SJCRH30 (cell line): ENCODE measurements at places on chromosomes 6 and 20.

DNA sequence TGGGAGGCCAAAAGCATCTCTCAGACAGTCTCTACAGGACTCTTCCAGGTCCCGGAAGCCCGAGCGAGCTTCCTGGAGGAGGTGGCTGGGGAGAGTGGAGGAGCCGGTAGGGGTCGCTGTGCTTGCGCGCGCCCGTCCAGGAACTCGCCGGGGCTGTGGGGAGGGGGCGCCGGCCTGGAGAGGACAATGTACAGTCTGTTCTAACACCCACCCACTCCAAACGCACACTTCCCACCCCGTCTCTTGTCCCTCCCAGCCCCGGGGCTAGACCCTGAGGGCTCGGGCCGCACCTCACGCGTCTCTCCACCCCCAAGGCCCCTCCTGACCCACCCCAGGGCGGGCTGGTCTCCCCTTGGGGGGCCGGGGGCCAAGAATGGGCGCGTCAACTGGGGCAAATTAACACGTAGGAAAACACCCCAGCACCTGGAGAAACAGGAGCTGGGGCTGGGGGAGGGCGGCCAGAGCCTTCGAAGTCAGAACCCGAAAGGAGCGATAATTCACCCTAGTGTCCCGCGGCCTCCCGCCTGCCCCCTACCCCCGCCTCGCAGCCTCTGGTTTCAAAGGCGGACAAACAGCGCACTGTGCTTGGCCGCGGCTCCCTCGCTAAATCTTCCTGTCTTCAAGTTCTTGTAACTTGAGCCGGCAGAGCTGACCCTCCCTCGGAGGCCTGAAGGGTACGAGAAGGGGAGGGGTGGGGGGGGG lies 103.2 kb upstream of the FOXP4 start:
- peak; percentile 71 for DNase-seq

- no peak for DNase-seq
These were observed 160.2 kb upstream of the MARCKS start for GRCh38 chr6:113696960-113697359.

- no peak for DNase-seq
These were observed 133.0 kb downstream of the LCA5 start for GRCh38 chr6:79404261-79404660.

DNA sequence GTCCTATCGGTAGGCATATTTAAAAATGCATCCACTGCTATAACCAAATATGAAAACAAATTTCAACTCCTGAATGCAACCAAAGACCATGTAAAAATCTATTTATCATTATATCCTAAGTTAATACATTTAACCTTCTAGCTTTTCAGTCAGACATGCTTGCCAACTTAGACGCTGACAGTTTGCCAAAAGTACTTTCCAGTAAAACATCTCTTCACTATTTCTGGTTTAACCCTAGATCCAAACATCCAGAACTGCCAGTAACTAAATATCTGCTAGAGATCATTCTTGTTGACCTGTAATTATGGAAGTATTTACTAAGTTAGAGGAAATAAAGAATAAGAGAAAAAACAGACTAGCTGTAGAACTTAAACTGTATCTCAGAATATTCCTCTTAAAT lies 210.2 kb upstream of the THEMIS start:
- no peak for DNase-seq

- DNase-seq, result no peak
These were observed 68.4 kb downstream of the SHPRH start for GRCh38 chr6:145895802-145896201.

DNA sequence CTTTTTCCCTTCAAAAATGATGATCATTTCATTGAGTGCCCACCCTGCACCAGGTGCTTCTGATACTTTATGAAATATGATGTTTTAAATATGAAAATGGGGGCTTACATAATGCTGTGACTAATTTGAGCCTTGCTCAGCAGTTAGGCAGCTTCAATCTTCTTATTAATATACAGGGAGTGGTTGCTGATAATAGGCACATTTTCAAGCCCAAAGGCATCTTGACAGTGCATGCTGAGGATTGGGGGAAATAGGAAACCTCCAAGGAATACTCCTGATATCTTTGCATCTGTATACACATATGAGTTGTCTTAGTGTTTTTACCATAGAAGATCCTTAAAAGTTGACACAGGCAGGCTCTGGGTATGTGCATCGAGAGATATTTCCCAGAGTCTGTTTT lies 262.3 kb upstream of the SASH1 start:
- no peak for DNase-seq

DNA sequence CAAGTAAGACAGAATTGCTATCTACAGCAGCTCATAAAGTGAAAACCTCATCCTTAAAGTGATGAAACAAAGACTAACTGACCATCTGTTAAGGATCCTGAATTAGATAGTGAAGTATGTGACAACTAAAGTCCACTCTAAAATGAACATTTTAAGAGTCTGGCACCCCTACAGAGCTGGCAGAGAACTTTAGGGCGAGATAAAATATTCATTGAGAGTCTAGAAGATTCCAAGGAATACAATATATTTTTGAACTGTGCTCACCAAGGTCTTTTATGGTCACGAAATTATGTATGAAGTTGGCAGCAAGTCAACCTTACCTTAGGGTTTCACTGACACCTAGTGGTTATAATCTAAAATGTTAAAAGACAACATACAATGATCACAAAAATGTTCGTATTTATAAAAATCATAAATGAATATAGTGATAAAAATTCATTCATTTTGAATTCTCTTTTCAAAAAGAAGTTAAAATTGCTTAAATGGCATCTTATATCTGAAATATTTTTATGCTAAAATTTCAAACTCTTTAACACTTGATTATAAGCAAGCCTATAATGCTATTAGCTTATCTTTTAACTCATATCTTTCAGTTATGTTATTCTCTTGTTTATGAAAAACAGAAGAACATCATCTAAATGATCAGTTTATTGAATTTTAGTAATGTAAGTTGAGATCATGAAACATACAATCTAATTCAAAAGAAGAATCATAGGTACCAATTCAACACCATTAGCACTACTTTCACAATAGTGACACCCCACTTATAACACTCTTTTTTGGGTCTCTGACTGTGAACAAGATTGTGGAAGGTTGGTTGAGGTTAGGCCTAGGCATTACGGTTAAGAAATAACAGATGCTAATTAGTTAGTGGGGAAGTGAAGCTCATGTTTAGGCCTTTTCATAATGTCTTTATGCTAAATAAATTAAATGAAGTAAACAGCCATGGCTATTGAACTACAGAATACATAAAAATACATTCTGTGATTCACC lies 27.5 kb downstream of the RSPH3 start:
- peak; percentile 71 for DNase-seq

- DNase-seq, result no peak
These were observed 1.7 kb upstream of the KIF25 start for GRCh38 chr6:167995731-167996151.

- no peak for DNase-seq
These were observed 151.6 kb upstream of the KCNG1 start for GRCh38 chr20:51174536-51174935.

- no peak for DNase-seq
These were observed 82.2 kb downstream of the CHMP4B start for GRCh38 chr20:33893314-33893713.

GRCh38 chr20:57417830-57418780 lies 26.9 kb downstream of the RBM38 start:
- no peak for DNase-seq

DNA sequence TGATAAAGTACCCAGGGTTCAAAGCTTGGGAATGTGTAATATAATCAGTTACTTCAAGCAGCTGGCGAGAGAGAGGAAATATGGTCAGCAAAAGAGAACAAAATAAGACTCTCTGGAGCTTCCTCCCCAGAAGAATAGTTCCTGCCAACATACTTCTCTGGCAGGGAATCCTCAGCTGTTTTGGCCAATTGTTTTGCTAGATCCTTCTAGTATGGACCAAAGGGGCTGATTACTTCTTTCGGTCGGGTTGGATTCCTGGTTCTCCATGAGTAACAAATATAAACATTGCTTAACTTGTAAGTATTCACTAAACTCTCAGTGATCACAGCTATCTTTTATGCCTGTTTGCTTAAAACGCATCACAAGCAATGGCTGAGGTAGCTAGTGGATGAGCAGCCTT lies 31.4 kb upstream of the FBXO9 start:
- DNase-seq, result no peak

GRCh38 chr6:129177801-129178200 lies 294.9 kb downstream of the LAMA2 start:
- no peak for DNase-seq

- DNase-seq, result no peak
These were observed 33.9 kb downstream of the SCAF8 start for GRCh38 chr6:154767003-154767723.

GRCh38 chr20:52529826-52530225 lies 338.2 kb upstream of the ZFP64 start:
- DNase-seq, result no peak

- no peak for DNase-seq
These were observed 2.1 kb downstream of the PTK6 start for GRCh38 chr20:63534831-63535651.

DNA sequence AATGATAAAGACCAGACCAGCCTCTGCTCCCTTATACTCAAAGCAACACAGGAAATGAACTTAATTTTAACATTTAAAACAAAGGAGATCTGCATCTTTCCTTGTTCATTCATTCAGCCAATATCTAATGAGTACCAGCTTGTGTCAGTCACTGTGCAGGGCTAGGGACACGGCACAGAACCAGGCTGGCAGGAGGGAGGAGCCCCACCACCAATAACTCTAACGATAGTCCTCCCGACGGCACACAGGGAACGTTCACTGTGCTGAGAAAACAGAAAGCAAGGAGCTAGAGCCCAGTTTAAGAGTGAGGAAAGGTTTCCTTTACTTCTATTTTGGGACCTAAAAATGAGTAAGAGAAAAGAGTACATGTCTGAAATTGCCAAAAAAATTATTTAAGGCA lies 9.9 kb downstream of the ETV7 start:
- no peak for DNase-seq

GRCh38 chr20:15594158-15594695 lies 979.0 kb downstream of the KIF16B start:
- no peak for DNase-seq

DNA sequence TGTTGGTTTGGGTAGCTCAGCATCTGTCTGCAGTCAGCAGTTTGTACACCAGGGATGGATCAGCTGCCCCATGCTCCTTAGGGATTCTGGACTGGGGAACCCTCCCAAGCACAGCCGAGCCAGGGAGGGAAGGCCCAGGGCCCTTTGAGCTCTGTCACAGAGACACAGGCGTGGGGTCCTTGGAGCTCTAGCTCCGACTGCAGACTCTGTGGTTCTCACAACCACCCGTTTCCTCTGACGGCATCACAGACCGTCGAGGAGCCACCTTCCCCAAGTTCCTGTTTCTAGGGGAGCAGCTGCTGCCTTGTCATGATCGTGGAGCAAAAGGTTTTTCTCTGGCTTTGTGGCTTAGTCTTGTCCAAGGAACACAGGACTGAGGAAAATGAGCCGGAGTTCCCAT lies at the start of gene SLA2:
Gene SLA2 (minus strand): TSS at position 199 of the 400 bp plus-strand sequence. CDS start 4,861 bp downstream, outside the sequence.
- peak; percentile 40 for DNase-seq

DNA sequence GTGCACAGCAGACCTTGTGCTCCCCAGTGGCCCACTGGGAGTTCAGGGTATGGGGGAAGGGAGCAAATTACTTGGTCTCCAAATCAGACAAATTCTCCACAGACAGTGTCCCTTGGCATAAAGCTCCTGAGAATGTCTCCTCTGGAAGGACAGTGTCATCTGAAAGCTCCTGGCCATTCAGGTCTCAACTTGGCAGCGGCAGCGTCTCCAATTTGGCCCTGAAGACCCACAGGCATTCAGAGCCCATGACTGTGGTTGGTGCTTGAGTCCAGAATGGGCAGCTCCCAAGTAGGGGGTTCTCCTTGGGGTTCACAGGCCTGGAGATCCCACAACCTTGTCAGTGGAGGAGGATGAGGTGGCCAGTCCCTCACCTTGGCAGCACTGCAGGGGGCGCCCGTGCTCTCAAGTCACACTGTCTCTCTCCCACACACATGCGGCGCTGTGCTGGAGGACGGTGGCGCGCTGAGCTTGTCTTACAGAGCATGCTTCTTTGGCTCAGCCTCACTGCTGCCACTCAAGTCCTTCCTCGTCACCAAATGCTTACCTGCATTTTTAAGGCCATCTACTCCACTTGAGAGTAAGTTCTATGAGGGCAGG lies 20.7 kb downstream of the DYNLRB1 start:
- DNase-seq, result peak; percentile 43

- no peak for DNase-seq
These were observed 206.0 kb downstream of the CD109 start for GRCh38 chr6:73901986-73902385.

DNA sequence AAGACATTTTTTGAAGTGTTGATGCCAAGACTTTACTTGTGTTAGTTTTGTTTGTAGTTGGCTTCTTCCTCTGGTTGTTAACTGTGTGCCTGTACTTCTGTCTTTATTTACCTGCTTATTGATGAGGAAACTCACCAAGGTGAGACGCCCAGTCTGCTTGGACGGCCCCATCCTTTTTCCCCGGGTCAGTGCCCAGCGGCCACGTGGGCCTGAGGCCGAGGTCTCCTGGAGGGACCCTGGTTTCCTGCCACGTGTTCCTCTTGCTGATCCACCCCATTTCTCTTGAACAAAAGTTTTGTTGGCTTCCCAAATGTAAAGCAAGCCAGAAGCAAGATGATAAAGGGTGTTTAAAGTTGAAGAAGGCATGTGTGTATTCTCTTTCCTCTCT lies 24.8 kb downstream of the DUSP22 start:
- no peak for DNase-seq

DNA sequence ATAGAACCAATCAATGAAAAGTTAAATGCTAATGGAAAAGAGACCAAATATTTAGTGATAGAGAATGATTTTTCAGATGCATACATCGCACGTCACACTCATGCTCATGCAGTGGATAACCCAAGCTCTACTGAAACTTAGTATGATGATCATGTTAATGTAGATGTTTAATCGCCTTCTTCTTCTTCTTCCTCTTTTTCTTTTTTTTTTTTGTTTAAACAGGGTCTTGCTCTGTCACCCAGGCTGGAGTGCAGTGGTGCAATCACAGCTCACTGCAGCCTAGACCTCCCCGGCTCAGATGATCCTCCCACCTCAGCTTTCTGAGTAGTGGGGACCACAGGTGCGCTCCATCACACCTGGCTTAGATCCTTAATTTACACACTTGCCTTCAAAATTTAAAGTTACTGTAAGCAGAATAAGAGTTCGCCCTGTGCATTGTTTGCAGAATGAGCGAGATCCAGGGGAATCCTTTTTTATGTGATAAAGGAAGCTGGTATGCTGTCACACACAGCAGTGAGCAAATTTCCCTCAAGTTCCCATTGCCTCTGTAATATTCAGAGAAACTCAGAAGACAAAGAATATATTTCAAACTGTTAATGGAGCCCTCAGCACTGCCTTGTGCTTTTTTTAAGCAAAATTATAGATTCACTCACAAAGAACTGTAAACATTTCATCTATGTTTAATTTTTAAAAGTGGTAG lies 194.2 kb upstream of the SGK1 start:
- DNase-seq, result no peak

DNA sequence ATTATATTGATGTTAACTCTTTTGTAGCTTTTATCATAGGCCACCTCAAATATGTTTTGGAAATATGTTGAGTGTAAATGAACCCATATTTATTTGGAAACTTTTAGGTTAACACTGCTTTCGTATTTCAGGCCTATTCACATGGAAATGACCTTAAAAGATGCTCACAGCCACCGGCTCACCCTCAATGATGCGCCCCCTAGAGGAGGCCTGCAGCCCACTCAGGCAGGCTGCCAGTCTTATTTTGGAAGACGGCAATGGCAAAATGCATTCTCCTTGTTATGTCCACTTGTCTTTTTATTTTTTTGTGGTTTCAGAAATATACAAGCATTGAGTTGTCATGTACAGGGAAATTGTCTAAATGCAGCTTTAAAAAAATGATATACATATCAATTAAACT lies 869.7 kb downstream of the PHF3 start:
- DNase-seq, result peak; percentile 50

GRCh38 chr6:56594699-56595098 lies 48.0 kb downstream of the DST start:
- DNase-seq, result no peak

GRCh38 chr6:151807513-151808370 lies at the start of gene ESR1:
TSS of gene ESR1 (plus strand) at chr6:151807682. CDS start at chr6:151807913, 231 bp downstream.
- DNase-seq, result peak; percentile 15
